ENCODE measurements at places on chromosomes 2 and 18.

DNA sequence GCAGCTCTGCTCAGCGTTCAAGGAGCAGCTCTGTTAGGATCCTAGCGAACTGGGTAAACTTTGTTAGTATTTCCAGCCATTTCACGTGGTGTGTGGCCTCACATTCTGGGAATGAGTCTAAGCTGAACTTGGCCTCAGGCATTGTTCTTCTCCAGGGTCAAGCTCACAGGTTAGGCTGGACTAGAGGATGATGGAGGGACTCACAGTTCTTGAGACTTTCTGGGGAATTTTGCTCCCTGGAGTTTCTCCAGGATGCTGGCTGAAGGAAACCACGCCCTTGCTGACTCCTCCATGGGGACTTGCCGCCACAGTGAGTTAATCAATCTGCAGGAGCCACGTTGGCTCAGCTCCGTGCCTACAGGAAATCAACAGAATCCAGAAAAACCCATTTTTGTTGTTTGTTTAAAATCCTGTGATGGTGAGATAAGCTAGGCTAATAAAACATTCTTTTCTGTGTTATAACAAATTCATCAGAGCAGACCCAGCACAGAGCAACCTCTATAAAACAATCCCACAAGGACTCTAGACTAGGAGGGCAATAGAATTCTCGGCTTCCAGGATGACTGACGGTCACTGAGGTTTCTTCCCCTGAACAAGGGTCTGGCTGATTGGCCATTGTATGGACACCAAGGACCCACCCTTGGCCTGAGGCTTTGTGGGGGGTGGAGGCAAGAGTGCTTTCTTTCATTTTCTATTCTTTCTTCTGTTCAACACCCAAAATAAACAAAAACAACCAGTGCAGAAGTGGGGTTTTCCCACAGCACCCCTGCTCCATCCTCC, 12.6 kb downstream of the CNDP1 start:
- DNase-seq: peak; percentile 7

GRCh38 chr2:27765621-27766286, 5.8 kb upstream of the MRPL33 start:
- no peak for DNase-seq

- DNase-seq: peak; percentile 99
These were observed 154.8 kb downstream of the TGIF1 start for GRCh38 chr18:3604498-3605408.

DNA sequence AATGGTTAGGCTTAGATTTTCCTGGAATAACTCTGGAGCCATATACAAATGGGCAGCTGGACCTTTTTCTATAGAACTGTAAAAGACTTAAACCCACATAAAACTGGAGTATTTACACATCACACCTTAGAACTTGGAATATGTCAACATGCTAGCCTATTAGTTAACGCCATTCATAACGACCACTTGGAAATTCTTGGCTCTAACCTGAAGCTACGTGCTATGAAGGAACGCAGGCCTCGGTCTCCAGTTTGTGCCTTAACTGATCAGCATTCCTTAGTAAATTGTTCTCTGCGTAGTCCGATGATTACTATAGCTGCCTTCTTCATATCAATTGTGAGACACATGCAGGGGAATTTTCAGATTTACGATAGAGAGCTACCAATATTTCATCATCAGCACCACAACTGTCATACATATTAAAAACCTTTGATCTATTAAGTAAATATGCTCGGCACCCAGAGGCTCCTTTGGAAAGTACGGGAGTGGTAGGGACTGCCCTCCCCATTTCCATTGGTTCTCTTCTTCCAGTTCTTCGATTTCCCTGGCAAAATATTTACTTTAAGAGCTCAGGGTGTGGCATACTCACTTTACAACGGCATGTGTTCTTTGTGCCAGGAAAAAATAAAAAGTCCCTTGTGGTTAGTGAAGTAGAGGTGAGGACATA, 17.5 kb upstream of the CCL20 start:
- DNase-seq: no peak

DNA sequence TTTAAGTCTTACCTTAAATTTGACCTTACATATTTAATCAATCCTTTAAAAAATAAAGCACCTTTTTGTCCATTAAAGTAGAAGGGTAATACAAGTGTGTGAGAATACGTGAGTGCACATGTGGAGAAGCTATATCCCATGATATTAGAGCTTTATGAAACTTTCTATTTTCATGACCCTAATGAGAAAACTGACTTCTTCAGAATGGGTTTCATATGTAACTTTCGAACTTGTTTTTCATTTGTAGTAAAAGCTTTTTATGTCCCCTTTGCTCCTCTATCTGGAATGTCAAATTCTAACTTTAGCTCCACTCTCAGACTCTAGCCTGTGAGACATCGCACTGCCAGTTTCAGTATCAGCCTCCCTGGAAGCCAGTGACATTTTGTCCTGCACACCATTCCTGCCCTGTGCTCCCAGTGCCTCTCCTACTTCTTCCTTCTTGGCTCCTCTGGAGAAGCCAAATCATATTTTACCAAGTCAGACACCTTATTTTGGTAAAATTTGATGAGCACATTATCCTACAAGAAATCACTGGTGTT, 42.0 kb downstream of the MAPRE2 start:
- no peak for DNase-seq

- peak; percentile 80 for DNase-seq
These were observed 30.4 kb downstream of the ANKRD44 start for GRCh38 chr2:197280015-197280702.

- DNase-seq: no peak
These were observed 93.2 kb upstream of the DLX2 start for GRCh38 chr2:172195836-172196376.

- no peak for DNase-seq
These were observed 273.3 kb downstream of the ZNF407 start for GRCh38 chr18:74870950-74871349.

DNA sequence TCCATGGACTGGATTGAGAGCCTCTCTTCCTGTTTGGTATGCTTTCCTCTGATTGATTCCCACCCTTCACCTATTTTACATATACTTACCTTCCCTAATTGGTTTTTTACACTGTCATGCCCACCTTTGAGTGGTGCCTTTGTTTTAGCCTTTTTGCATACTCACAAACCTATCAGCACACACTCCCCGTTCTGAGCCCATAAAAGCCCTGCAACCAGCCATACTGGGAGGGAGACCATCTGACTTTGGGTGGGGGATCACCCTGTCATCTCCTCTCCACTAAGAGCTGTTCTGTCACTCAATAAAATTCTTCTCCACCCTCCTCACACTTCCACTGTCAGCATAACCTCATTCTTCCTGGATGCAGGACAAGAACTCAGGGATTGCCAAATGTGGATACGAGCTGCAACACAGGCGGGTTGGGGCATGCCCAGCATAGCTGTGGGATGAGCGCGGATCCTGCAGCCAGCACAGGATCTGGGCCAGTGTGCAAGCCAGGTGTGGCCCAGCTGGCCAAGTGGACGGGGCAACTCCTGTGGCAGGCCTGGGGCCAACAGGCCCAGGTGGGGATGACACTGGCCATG, 9.4 kb upstream of the MOB1A start:
- DNase-seq: peak; percentile 72

- no peak for DNase-seq
These were observed 123.5 kb upstream of the EML6 start for GRCh38 chr2:54599914-54600313.

DNA sequence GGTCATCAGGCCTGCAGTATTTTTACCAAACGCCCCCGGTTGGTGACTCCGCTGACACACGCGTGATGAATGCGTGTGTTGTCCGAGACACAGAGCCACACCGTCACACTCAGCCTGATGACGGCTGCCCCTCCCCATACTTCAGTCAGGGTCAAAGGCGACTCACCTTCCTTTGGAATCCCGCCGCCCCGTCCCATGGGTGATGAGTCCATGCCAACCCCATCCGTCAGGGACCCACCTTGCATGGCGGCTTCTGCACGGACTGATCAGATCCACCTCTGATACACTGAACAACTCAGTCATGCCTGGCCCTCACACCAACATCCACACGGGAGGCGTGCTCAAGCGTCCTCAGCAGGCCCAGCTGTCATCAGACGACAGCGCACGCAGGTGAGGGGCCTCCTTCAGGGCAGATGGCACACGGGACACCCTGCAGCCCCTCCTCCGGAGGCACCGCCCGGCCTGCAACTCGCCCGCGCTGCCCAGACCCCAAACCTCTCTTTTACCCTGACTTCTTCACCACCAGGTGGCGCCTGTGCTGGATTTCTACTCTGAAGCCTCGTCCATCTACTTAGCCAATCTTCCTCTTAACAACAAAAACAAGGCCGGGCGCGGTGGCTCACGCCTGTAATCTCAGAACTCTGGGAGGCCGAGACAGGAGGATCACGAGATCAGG, 89.2 kb downstream of the ZNF516 start:
- DNase-seq: peak; percentile 59

DNA sequence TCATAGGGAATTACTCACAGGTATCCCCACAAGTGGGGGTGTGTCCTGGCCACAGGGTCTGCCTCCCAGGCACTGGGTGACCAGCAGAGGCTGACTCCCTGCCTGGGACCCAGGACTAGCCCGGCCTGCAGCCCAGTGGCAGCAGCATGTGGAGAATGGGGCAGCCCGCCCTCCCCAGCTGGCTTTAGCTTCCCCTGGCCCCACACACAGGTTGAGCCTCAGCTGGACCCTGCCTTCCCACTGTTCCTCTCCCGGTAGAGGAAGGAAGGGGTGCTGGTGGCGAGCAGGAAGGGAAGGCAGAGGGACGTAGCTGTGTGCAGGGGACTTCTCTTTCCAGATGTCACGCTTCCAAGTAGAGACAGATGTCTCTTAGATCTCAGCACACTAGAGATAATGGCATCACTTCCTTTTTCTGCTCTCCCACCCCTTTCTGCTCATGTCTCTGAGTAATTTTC, 51.4 kb downstream of the EMILIN2 start:
- no peak for DNase-seq

DNA sequence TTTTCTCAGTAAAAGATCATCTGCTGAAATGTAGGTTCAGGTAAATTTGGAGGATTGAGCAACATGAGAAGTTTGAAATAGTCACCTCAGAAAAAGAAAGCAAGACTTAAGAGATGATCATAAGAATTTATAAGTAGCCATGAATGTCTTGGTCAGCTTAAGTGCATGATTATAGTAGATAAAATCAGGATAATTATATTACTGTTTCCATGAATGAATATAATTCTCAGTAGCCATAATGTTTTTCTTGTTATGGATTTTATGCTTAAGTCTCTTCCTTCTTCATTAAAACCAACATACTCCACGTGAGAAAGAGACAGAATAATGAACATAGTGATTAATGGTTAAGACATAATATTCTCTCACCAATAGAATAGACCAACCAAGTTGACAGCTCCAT, 223.7 kb downstream of the EXOC6B start:
- DNase-seq: no peak

DNA sequence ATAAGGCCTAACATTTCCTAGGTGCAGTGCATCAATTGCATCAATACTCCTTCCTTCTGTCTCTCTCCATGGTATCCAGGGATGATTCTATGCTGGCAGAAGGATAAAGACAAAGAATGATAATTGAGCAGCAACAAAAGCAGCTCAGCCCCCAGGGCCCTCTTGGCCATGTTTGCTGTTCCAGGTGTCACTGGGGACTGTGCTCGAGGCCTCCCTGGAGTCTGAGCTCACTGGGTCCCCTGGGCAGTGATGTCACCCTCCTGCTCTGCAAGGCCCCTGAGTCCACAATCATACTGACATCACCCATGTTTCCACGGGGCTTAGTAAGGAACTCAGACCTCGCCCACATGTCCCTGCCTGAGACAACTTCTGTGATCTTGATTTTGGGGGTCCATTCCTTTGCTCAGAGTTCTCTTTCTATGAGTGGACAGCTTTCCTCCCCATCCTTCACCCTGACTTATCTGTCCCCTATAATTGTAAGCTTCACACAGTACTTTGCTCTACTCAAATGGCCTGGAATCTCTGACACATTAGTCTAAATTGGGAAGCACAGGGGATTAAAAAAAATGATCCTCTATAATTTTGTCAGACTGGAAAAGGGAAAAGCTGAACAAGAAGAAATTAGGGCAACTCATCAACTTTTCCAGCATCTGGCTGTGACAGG, 15.8 kb upstream of the EXOC6B start:
- no peak for DNase-seq

DNA sequence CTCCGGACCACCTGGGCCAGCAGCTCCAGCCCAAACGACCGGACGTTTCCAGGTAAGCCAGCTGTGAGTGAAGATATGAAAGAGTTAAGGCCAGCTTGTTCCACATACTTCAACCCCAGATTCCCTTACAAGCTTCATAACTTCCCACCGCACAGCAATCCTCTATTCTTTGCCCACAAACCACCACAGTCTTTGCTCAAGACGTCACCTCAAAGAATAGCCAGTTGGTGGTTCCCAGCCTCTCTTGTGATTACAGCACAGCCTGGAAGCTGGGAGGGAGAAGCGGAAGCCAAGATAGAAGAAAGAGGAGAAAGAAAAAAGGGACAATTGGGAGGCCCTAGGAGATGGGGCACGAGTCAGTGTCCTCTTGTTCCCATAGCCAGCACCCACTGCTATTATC, 70.6 kb downstream of the NRP2 start:
- no peak for DNase-seq

DNA sequence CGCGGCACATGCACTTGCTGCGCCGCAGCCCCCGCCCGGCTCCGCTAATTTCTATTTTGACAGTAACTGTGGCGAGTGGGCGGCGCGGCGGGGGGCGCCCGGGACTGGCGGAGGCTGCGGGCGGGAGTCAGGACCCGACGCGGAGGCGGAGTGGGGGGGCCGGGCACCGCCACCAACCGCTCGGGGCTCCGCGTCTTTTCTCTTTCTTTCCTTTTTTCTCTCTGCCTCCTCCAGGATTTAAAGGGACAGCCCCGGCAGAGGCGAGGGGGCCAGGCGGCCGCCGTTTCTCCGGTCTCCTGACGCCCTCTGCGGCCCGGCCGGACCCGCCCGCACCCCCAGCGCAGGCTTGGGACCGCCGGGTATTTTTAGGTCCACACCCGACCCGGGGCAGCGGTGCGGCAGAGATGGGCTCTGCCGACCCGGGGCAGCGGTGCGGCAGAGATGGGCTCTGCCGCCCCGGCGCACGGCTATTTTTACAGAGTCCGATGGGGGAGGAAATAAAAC, 460 bp upstream of the ZBTB7C start:
- DNase-seq: no peak

- DNase-seq: no peak
These were observed 212.4 kb downstream of the CMPK2 start for GRCh38 chr2:6653281-6653750.

DNA sequence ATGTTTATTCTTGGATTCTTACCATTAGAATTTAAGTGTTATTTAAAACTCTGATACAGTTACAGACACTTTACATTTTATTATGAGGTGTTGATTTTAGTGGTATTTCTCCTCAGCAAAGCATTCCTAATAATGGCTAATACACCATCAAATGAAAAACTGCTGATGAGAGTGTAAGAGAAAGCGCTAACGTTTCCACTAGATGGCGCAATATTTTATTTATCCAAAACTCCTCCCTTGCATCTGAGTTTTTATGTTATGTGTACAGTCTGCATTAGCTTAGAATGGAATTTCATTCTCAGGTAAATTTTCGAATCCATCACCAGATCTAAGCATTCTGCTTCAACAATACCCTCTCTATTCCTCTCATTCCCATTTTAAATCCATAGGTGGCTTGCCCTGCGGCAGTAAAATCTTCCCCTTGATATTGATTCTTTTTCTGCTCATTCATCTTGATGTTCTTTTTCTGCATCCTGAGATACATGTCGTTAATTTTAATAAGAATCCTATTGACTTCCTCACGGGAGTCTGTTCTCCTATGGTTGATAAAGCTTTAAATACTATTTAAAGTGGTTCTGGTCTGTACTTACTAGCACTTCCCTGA, 53.9 kb downstream of the PRKRA start:
- peak; percentile 35 for DNase-seq

GRCh38 chr18:76496194-76496890, 1.3 kb upstream of the ZNF516 start:
- DNase-seq: peak; percentile 74
